ENCODE measurements at places on chromosomes 13 and 19. TPM values are rescaled to one million over a fixed set of nuclear protein-coding genes. Genes with fewer than 3 reads are reported as not detected.
A peak's percentile ranks its signal among the peaks of the same experiment; 100 is the strongest.

Gene EID2B
- total RNA-seq, result 3.9 TPM

Gene TM9SF2
- 75.0 TPM for total RNA-seq

- H3K4me3 ChIP-seq, result no peak overlapping the region
- no peaks in the 10 kb centered on the region for H3K36me3 ChIP-seq
- H3K27me3 ChIP-seq, result no peaks in the 10 kb centered on the region
- H3K27ac ChIP-seq, result no peak overlapping the region
These were observed 255.9 kb downstream of the TBC1D4 start for GRCh38 chr13:75226092-75226491.

DNA sequence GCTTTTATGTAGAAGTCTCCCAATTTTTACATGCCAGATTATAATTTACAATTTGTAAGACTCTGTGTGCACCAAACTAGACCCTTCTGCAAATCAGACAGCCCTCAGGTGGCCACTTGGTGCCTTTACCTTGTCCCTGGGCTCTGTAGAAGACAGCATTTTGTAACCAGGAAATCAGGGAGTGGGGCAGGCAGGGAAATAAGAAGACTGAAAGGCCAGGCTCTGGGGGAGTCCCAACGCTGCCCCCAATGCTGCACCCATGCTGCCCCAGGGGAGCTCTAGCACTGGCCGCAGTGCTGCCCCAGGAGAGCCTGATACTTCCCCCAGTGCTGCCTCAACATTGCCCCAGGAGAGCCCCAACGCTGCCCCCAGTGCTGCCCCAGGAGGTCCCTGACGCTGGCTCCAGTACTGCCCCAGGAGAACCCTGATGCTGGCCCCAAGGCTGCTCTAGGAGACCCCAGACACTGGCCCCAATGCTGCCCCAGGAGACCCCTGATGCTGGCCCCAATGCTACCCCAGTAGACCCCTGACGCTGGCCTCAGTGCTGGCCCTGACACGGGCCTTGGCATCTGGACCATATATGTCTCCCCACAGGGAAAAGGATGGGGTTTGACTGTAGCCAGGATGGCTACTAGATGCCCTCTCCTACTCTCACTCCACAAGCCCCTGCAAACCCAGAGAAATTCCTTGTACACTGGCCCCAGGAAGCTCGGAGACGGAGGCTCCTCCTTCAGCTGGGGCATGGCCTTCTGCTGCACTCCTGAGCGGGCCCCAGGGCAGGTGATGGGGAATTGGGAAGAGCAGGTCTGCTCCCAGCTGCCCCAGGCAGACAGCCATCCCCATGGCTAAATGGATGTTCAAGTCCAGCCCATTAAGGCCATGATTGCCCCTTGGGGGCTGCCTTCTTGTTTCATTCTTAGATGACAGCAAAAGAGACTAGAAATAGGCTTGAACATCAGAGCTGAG is 23.6 kb downstream of the VSTM2B start:
- H3K4me3 ChIP-seq, result no peak overlapping the region
- H3K27ac ChIP-seq, result no peak overlapping the region
- no peaks in the 10 kb centered on the region for H3K36me3 ChIP-seq

DNA sequence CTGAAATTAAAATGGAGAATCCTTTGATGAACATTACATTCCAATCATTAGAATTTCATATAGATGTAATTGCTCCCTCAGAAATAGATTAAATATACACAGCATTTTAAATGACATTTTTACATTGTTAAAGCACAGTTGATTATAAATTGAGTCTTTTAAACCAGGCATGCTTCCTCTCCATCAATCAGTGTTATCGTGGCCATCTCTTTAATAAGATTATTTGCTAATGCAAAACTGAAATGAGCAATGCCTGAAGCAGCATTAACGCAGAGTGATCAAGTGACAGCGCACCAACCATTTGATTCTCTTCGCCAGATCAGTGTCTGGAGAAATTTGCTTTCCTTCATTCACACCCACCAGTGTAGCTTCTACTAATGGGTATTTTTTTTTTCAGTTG is 259.8 kb downstream of the OXGR1 start:
- H3K4me3 ChIP-seq, result no peak overlapping the region
- DNase-seq, result no peak
- H3K36me3 ChIP-seq, result no peaks in the 10 kb centered on the region

GRCh38 chr13:23928985-23929384 is 31.7 kb upstream of the C1QTNF9B start:
- no peaks in the 10 kb centered on the region for H3K4me1 ChIP-seq
- no peaks in the 10 kb centered on the region for H3K36me3 ChIP-seq
- H3K27me3 ChIP-seq, result no peaks in the 10 kb centered on the region

- H3K4me3 ChIP-seq, result no peak overlapping the region
- H3K36me3 ChIP-seq, result no peaks in the 10 kb centered on the region
- no peaks in the 10 kb centered on the region for H3K27me3 ChIP-seq
- no peak for DNase-seq
- H3K27ac ChIP-seq, result no peak overlapping the region
These were observed 49.1 kb downstream of the NFIX start for GRCh38 chr19:13044231-13044836.

DNA sequence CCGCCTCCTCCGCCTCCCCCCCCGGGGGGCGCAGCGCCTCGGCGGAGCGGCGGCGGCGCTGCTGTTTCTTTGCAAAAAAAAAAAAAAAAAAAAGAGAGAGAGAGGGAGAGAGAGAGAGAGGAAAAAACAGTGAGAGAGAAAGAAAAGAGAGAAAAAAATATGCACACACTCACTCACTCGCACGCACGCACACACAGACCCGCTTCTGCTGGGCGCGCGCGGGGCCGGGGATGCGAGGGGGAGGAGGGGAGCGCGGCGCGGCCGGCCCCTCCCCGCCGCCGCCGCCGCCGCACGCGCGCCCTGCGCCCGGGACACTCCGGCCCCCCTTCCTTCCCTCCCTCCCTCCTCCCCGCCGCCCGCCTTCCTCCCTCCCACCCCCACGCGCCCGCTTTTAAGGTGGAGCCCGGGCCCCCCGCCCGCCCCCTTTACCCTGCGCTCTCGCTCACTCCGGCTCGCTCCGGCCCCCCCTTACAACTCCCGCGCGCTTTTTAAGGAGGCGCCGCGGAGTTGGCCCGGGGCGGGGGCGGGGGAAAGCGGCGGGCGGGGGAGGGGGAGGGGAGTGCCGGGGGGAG is at the start of gene SAMD1:
Gene SAMD1, minus strand, starts transcription at position 243 of the 572 bp plus-strand sequence.
- H3K27ac ChIP-seq, result peak within 1 kb of the TSS; percentile 82
- peaks cover 3% of the 10 kb centered on the region for H3K36me3 ChIP-seq
- H3K4me3 ChIP-seq, result peak within 1 kb of the TSS; percentile 100
- peaks cover 7% of the 10 kb centered on the region for H3K4me1 ChIP-seq
- no peaks in the 10 kb centered on the region for H3K27me3 ChIP-seq

GRCh38 chr19:49924004-49924880 is 4.8 kb upstream of the ATF5 start:
- peak; percentile 56 for DNase-seq
- peak overlapping the region; percentile 59 for H3K4me3 ChIP-seq
- H3K27ac ChIP-seq, result peak overlapping the region; percentile 52
- H3K4me1 ChIP-seq, result peaks cover 42% of the 10 kb centered on the region

- H3K4me3 ChIP-seq, result no peak overlapping the region
- no peaks in the 10 kb centered on the region for H3K4me1 ChIP-seq
- H3K27me3 ChIP-seq, result no peaks in the 10 kb centered on the region
- H3K27ac ChIP-seq, result no peak overlapping the region
- DNase-seq, result no peak
- no peaks in the 10 kb centered on the region for H3K36me3 ChIP-seq
These were observed 53.1 kb upstream of the ATXN8OS start for GRCh38 chr13:70054572-70054971.

DNA sequence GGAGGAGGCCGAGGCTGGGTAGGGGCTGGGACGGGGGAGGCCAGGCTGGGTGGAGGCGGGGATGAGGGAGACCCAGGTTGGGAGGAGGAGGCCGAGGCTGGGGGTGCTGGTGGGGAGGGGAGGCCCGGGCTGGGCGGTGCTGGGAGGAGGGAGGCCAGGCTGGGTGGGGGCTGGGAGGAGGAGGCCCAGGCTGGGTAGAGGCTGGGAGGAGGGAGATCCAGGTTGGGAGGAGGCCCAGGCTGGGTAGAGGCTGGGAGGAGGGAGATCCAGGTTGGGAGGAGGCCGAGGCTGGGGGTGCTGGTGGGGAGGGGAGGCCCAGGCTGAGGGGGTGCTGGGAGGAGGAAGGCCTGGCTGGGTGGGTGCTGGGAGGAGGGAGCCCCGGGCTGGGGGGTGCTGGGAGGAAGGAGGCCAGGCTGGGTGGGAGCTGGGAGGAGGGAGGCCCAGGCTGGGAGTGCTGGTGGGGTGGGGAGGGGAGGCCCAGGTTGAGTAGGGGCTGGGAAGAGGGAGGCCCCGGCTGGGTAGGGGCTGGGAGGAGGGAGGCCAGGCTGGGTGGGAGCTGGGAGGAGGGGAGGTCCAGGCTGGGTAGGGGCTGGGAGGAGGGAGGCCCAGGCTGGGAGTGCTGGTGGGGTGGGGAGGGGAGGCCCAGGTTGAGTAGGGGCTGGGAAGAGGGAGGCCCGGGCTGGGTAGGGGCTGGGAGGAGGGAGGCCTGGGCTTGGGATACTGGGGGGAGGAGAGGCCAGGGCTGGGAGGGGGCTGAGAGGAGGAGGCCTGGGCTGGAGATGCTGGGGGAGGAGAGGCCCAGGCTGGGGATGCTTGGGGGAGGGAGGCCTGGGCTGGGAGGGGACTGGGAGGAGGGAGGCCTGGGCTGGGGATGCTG is 10.7 kb downstream of the TPGS1 start:
- no peak overlapping the region for H3K27ac ChIP-seq
- H3K27me3 ChIP-seq, result no peaks in the 10 kb centered on the region
- no peak overlapping the region for H3K4me3 ChIP-seq
- no peaks in the 10 kb centered on the region for H3K4me1 ChIP-seq
- no peak for DNase-seq
